ENCODE measurements at places on chromosomes 1 and 21. TPM values are rescaled to one million over a fixed set of nuclear protein-coding genes. Genes with fewer than 3 reads are reported as not detected.

GRCh38 chr1:236465959-236466303 is 57.9 kb upstream of the LGALS8 start:
- DNase-seq, result no peak

GRCh38 chr21:44709426-44710293 is 1.7 kb downstream of the TSPEAR start:
- no peak for DNase-seq

Gene NR1I3
- not detected for total RNA-seq

DNA sequence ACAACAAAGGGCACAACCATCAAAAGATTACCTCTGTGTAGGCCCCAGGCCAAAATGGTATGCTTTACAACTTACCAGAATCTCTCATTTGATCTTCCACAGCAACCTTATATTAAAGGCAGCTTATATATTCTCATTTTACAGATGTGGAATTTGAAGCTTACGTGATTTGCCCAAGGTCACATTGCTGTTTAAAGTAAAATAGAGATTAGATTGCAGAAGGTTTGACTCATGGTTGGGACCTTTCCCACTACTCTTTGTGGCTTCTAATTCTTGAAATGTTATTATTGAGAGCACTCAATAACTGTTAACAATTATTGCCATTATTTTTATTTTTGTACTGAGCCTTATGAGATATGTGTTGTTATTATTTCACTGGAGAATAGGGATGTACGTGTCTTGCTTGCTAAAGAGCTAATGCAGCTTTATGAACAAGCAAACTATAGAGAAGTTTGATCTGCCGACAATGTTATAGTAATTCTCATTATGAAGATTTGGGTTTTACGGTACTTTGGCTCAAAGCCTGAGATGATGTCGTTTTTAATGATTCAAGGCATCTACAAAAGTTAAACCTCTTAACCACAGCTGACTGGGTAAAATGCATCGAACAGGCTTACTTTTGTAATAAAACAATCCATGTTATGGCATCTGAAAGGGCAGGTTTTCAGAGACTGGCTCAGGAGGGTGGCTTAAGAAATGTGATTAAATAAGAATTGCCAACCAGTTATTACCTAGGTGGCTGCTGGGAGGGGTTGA is 43.3 kb upstream of the TSNAX start:
- no peak for DNase-seq

- DNase-seq, result no peak
Measured at GRCh38 chr1:168391851-168392681, 111.4 kb downstream of the TBX19 start.

Gene LHX8
- total RNA-seq, result not detected

DNA sequence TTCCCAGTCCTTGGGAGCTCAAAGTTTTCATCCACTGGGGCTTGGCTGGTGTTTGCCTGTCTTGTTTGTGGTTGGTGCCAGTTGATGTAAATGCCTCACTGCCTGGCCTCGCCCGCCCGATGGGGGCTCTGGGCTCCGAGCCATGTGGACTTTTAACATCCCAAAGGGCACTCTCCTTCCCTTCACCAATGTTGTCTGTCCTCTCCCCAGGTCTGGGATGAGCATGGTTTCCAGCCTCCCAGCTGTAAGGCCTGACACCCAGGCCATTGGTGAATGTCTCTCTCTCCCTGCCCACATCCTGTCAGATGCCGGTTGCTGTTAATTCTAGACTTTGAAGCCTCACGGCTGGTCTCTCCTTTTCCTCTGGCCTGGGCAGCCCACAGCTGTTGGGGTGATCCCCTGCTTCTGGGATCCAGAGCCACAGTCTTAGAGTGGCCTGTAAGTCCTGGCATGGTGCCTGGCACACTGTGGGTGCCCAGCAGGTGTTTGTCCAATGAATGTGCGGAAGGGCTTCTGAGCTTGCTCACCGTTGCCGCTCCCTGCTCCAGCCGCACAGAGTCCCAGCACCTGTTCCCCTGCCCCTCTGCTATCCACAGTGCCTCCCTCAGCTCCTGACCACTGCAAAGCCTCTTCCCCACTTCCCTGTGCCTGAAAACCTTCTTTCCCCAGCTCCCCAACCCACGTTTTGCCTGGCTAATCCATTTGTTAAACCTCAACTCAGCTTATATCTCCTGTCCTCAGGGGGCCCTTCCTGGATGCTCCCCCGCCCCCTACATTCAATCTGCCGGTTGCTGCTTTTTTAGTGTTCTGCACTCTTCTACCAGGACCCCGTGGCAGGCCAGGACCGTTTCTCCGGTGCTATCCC is 3.3 kb upstream of the C1orf174 start:
- DNase-seq, result no peak

Gene BATF3
- total RNA-seq, result 5.4 TPM

GRCh38 chr1:94303005-94303404 is 65.6 kb upstream of the ARHGAP29 start:
- DNase-seq, result no peak

DNA sequence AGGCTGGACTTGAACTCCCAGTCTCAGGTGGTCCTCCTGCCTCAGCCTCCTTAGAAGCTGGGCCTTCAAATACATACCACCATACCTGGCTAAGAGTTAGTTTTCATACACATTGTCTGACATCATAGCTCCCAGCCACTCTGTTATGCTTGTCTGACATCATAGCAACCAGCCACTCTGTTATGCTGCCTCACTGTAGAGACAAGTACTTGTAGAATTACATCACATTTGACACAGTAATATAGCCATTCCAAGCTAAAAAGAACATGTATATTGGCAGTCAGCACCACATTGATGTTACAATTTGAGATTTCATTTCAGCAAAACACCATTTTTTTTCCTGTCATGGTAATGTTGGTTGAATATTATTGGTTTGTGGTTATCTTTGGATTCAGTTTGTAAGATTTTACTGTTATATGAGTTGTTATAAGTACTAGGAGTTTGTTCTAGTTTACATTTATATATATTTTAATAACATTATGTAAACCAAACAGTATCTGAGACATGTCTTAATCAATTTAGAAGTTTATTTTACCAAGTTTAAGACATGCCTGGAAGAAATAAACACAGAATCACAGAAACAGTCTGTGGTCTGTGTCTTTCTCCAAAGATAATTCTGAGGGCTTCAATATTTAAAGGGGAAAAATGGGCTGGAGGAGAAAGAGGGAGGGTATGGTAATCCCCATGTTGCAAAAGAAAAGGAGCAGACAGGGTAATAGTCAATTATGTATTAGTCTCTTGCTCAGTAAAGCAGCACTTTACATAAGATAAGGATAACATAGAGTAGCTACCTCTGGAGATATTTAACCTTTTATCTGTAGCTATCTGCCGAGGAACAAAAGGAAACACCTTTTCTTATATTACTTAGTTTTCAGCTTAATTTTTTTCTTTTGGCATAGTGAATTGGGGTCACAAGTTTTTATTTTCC is 43.0 kb downstream of the XPR1 start:
- DNase-seq, result no peak

- DNase-seq, result no peak
Measured at GRCh38 chr1:215475796-215476481, 91.2 kb upstream of the KCTD3 start.

Gene LRRC53
- not detected for total RNA-seq

- DNase-seq, result no peak
Measured at GRCh38 chr1:88731475-88732269, 47.6 kb downstream of the PKN2 start.

Gene PLPP3
- 4.9 TPM for total RNA-seq

DNA sequence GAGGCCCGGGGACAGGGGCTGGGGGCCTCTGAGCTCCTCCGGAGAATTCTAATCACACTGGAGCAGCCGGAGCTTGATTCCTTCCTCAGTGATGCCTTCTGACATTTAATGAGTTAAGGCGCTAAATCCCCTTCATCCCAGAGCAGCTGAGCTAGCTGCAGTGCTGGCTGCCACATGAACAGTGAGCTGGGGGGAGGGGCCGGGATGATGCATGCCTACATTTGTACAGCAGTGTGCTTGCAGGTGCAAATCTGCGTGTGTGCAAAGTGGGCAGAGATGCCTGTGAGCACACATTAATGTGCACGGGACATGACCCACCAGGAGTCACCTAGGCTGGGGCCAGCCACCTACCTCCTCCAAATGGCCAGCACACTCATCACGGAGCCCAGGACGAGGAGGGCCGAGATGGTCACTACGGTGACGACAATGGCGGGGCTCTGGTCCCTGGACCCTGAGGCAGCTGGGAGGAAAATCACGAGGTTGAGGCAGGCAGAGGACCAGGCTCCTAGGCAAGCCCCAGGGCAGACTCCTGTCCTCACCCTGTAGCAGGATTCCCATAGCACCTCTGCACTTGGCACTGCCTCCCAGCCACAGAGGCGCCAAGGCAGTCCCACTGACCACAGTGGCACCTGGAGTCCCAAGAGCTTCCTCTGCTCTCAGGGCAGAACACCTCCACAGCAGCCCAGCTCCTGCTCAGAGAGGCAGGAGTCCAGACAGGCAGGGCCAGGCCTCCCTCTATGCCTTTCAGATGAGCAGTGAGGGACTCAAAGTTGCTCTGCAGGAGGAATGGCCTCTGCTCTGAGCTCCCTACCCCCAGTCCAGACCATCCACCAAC is 34.7 kb downstream of the CDCA8 start:
- no peak for DNase-seq

GRCh38 chr1:77927414-77927813 is 39.0 kb downstream of the NEXN start:
- DNase-seq, result no peak

Gene NUAK2
- 139 TPM for total RNA-seq

Gene WNT3A
- not detected for total RNA-seq

DNA sequence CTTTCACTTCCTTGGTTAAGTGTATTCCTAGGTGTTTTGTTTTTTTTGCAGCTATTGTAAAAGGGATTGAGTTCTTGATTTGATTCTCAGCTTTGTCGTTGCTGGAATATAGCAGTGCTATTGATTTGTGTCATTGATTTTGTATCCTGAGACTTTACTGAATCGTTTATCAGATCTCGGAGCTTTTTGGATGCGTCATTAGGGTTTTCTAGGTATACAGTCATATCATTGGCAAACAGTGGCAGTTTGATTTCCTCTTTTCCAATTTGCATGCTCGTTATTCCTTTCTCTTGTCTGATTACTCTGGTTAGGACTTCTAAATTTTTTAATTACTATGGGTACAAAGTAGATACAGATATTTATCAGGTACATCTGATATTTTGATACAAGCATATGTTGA is 75.4 kb downstream of the SLC35A3 start:
- no peak for DNase-seq

DNA sequence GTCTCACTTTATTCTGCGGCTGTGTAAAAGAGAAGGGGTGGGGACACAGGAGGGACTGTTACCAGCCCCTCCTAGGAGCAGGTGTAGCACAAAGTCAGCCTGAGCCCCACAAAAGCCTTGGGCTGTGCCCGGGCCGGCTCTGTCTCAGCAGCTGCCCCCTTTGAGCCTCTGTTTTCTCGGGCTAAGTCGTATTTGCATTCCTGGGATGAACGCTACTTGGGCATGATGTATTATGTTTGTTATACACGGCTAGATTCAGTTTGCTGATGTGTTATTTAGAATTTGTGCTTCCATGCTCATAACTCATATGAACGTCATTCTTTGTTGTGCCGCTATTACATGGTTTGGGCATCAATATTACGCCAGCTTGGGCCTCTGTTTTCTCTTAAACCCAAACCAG is 47.8 kb downstream of the KCNN3 start:
- DNase-seq, result no peak

Gene SYDE2
- 4.2 TPM for total RNA-seq

Gene RNF19B
- total RNA-seq, result 32.8 TPM

GRCh38 chr1:189212606-189213005 is 1265.1 kb downstream of the BRINP3 start:
- no peak for DNase-seq

DNA sequence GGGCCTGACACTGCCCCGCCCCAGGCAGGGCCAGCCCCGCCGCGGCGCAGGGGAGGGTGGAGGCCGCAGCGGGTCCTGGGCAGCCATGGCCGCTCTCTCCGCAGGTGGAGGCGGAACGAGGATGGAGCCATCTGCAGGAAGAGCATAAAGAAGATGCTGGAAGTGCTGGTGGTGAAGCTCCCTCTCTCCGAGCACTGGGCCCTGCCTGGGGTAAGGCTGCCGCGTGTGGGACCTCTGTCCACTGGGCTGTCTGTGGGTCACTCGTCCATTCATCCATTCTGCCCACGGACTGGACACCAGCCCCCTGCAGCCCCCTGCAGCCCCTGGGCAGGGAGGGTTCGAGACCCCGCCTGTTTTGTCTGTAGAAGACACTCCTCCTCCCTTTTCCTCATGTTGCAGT is 18.4 kb upstream of the LRRC3 start:
- no peak for DNase-seq

Gene CRYAA
- total RNA-seq, result not detected

Gene OR4F29
- total RNA-seq, result not detected

Data from kidney epithelial cell (primary cell).